ENCODE measurements at places on chromosomes 12 and 14. TPM values are rescaled to one million over a fixed set of nuclear protein-coding genes. Genes with fewer than 3 reads are reported as not detected.

DNA sequence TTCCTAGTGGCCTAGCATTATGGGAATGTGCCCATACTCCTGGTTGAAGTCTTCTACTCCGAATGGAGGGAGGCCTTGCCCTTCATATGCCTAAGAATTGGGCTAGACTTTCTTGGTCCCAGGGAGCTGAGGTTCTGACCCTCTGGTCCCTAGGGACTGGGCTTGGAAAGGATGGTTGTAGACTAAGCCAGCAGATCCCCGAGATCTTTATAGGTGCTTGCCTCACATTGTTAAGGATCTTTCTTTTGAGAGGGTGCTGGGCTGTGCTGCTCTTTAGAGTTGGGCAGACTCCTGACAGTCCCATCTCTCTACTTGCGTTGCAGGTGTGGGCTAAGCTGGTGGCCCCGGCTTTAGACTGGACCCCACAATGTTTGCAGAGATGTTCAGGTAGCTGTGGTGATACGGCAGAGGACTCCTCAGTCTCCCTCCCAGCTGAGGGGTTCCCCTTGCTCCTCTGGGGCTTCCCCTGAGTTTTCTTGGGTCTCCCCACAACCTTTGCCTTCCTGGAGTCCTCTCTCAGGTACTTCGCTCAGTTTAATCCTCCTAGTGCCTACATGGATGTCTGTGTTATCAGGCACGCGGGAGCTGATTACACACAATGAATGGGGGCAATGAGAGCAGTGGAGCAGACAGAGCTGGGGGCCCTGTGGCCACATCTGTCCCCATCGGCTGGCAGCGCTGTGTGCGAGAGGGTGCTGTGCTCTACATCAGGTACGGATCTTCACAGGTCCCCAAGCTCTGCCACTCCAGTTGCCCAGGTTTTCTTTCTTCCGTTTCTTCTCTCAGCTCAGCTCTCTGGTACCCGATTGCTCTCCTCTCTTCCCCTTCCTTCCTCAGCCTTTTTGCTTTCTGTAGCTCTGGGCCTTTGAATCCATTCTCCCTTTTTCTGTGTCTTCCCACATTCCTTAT, 1.3 kb downstream of the MBD6 start:
- peaks cover 44% of the 10 kb centered on the region for H3K36me3 ChIP-seq
- H3K27me3 ChIP-seq = no peaks in the 10 kb centered on the region
- H3K4me1 ChIP-seq = peaks cover 49% of the 10 kb centered on the region
- no peak for DNase-seq

DNA sequence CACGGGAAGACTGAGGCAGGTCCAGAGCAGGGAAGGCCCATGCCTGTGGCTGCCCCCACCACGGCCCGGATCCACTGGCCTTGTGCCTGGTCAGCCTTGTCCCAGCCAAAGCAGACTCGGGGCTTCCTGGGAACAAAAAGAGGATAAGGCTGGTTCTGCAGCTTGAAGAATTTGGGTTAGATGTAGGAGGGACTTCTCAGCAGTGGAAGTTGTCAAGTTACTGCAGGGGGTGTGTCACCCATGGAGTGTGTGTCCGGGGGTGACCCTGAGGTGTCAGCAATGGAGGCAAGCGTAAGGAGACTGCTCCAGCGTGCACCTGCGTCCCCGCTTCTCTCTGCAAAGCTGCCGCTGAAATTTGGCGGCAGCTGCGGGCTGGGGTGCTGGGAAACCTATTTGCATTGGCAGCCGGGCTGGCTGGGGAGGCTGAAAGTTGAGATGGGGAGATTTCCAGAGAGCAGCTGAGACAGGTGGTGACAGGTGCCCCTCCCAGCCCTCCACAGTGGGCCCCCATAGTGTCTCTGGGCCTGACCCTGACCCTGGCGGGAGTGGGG, 12.5 kb upstream of the TNFAIP2 start:
- no peak overlapping the region for H3K27ac ChIP-seq
- H3K4me3 ChIP-seq = no peak overlapping the region
- H3K36me3 ChIP-seq = no peaks in the 10 kb centered on the region
- H3K4me1 ChIP-seq = peaks cover 5% of the 10 kb centered on the region

DNA sequence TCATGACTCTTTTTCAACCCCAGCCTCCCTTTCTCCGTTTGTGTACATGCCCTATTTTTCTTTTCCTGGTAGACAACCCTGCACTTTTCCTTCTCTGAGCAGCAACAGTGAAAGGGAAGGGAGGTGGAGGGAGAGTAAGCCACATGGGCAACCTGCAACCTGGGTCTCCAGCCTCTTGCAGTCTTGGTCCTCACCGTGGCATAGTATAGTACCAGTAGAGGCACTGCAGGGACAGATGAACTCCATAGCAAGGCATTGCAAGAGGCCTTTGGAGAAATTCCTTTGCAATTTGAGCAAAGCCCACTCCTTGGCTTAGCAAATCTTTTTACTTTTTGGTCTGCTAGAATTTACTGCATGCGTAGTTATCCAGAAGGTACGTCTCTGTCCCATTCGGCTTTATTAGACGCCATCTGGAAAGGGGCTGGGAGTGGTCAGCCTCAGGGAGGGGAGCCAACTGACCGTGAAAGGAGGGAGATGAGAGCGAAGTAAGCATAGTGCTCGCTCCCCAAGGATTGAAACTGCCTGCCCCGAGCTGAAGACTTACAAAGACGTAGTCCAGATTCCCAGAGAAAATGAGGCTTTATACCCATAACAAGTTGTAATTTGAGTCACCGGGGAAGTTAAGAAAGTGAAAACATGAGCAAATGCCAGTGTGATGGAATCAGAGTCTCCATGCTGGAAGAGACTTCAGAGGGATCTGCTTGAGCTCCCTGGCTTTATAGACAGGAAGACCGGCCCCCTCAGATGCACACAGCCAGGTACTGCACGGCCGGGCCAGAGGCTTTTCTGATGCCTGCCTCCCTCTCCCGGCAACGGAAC, 332.0 kb downstream of the CACNA1C start:
- DNase-seq = no peak
- H3K36me3 ChIP-seq = no peaks in the 10 kb centered on the region
- no peak overlapping the region for H3K4me3 ChIP-seq
- no peaks in the 10 kb centered on the region for H3K4me1 ChIP-seq
- peaks cover 4% of the 10 kb centered on the region for H3K27me3 ChIP-seq

DNA sequence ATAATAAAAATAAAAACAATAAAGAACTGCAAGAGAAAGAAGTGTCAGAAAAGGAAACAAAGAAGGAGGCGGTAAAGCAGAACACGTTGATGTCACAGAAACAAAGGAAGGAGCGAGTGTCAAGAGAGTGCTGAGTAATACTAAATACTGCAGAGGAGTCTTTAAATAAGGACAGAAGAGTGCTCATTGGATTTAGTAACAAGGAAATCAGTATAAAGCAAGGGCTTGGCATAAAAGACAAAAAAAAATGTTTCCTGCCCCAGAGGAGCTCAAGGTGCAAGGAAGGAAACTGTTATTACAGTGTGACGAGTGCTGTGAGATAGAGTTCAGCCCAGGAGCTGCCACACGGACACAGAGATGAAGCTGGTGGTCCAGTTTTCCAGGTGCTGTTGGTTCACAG, 8.4 kb upstream of the TUBA1A start:
- no peaks in the 10 kb centered on the region for H3K36me3 ChIP-seq
- DNase-seq = no peak
- H3K4me1 ChIP-seq = peaks cover 14% of the 10 kb centered on the region
- no peak overlapping the region for H3K4me3 ChIP-seq

Gene MYF6
- not detected for total RNA-seq

GRCh38 chr12:52633383-52633782, 15.0 kb upstream of the KRT73 start:
- peaks cover 4% of the 10 kb centered on the region for H3K36me3 ChIP-seq
- no peak overlapping the region for H3K4me3 ChIP-seq
- peaks cover 70% of the 10 kb centered on the region for H3K4me1 ChIP-seq
- peak overlapping the region; percentile 80 for H3K27ac ChIP-seq

- DNase-seq = no peak
- no peak overlapping the region for H3K27ac ChIP-seq
- no peaks in the 10 kb centered on the region for H3K4me1 ChIP-seq
- H3K4me3 ChIP-seq = no peak overlapping the region
- H3K36me3 ChIP-seq = no peaks in the 10 kb centered on the region
- H3K27me3 ChIP-seq = peaks cover 57% of the 10 kb centered on the region
Measured at GRCh38 chr12:1517007-1517406, 77.4 kb downstream of the FBXL14 start.

Gene LRP1-AS
- total RNA-seq = not detected

Gene KRT85
- total RNA-seq = not detected

DNA sequence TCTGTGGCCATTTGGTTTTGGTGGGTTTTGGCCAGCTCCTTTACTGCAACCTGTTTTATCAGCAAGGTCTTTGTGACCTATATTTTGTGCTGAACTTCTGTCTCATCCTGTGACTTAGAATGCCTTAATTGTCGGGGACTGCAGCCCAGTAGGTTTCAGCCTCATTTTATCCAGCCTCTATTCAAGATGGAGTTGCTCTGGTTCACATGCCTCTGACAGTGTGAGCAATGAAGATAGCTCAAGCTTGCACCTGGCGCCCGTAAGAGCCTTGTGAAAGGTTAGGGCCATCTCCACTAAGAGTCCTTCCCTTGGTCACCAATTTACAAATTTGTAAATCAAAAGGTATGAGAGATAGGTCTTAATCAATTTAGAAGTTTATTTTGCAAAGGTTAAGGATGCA, 19.4 kb downstream of the SLCO1B3 start:
- no peaks in the 10 kb centered on the region for H3K27me3 ChIP-seq
- H3K4me3 ChIP-seq = no peak overlapping the region
- DNase-seq = no peak
- no peak overlapping the region for H3K27ac ChIP-seq

DNA sequence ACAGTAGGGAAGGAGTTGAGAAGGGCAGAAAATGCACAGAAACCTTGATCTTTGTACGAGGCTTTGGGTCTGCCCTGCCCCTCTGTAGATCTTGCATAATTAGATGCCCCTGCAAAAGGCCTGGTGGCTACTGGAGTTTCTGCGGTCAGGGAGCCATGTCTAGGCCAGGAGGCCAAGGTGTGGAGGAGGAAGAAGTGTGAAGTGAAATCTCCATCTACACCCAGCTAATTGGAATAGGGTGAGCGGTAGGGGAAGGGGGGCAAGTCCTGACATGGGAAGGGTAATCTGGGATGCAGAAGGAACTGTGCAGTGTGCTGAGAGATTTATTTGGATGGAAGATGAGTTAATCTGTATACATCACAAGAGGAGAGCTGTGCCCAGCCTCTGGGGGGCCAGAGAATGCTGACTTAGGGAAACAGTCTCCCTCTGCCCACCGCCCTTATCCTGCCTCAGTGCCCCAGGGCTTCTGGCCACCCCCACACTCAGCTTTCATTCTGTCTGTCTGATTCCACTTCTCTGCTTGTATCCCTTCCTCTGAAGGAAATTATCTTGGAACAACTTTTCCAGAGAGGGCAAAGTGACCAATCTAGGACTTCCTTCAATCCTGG, 5.4 kb downstream of the CYP27B1 start:
- no peak overlapping the region for H3K4me3 ChIP-seq
- H3K4me1 ChIP-seq = peaks cover 35% of the 10 kb centered on the region
- H3K27me3 ChIP-seq = peaks cover 10% of the 10 kb centered on the region

GRCh38 chr12:87848248-87848868, 180.8 kb downstream of the C12orf50 start:
- H3K27me3 ChIP-seq = peaks cover 2% of the 10 kb centered on the region
- H3K36me3 ChIP-seq = no peaks in the 10 kb centered on the region
- no peak overlapping the region for H3K4me3 ChIP-seq
- H3K27ac ChIP-seq = no peak overlapping the region
- DNase-seq = peak; percentile 22

DNA sequence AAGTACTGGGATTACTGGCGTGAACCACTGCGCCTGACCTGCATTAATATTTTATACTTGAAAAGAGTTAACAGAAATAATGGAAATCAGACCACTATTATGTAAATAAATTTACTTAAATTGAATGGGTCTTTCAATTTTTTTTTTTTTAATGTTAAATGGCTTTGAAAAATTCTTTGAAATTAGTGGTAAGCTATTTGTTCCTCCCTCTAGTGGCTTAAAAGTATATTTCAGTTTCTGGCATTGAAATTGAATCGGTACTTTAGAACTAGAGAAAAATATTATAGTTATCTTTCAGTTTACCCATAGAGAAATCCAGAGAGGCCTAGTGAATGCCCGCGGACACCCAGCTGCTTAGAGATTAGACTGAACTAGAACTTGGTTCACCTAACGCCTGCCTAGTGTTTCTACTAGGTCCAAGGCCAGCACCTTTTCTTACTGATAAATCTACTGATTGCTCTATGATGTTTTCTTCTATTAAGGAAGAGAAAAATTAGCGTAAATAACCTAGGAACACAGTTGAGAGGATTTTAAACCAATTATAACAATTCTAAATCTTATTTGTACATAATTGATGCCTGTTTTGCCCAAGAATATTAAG, 106.5 kb downstream of the EML1 start:
- no peak overlapping the region for H3K27ac ChIP-seq
- H3K4me3 ChIP-seq = no peak overlapping the region
- DNase-seq = no peak
- peaks cover 2% of the 10 kb centered on the region for H3K27me3 ChIP-seq
- H3K36me3 ChIP-seq = no peaks in the 10 kb centered on the region
- no peaks in the 10 kb centered on the region for H3K4me1 ChIP-seq

Gene KLRC2
- 1.6 TPM for total RNA-seq

GRCh38 chr14:53620890-53621289, 335.7 kb downstream of the BMP4 start:
- no peak for DNase-seq
- H3K27ac ChIP-seq = no peak overlapping the region
- no peaks in the 10 kb centered on the region for H3K36me3 ChIP-seq
- no peaks in the 10 kb centered on the region for H3K4me1 ChIP-seq
- H3K27me3 ChIP-seq = no peaks in the 10 kb centered on the region

Gene CISTR
- not detected for total RNA-seq

GRCh38 chr14:23513005-23513817, 38.4 kb downstream of the ZFHX2 start:
- H3K4me1 ChIP-seq = peaks cover 9% of the 10 kb centered on the region
- no peaks in the 10 kb centered on the region for H3K27me3 ChIP-seq
- peak overlapping the region; percentile 21 for H3K27ac ChIP-seq
- no peaks in the 10 kb centered on the region for H3K36me3 ChIP-seq

Gene HOXC9
- not detected for total RNA-seq

DNA sequence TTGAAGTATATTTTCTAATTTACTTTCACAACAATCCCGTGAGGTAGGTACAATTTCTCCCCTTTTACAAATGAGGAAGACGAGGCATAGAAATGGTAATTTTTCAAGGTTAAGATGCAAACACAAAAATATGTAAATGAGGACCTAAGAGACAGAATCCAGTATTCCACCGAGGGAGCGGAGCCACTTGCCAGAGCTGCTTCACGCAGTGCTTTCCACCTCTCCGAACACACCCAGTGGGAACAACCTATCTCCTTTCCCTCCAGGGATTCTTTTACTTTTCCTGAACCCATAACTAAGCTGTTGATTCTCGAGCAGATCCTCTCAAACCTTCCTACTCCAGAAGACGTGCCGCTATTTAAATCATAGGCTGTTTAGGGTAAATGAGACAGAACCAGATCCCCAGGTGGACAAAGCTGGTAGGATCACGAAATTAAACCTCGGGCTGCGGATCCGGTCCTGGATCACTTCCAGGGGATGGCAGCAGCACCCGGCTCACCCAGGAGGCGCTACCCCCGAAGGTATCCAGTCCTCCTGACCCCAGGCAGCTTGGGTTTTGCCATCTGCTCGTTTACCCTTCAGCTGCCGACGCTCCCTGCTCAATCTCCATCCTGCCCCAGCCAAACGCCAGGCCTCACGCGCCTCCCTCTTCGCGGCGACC, 1.5 kb downstream of the DDHD1 start:
- peak; percentile 67 for DNase-seq
- H3K27ac ChIP-seq = peak overlapping the region; percentile 98
- H3K4me1 ChIP-seq = peaks cover 58% of the 10 kb centered on the region
- peak overlapping the region; percentile 99 for H3K4me3 ChIP-seq
- peaks cover 39% of the 10 kb centered on the region for H3K36me3 ChIP-seq
- H3K27me3 ChIP-seq = no peaks in the 10 kb centered on the region

- H3K36me3 ChIP-seq = peaks cover 38% of the 10 kb centered on the region
- no peak overlapping the region for H3K4me3 ChIP-seq
- DNase-seq = peak; percentile 87
- H3K27me3 ChIP-seq = no peaks in the 10 kb centered on the region
- peaks cover 5% of the 10 kb centered on the region for H3K4me1 ChIP-seq
- H3K27ac ChIP-seq = no peak overlapping the region
Measured at GRCh38 chr12:6336889-6337853, 4.7 kb downstream of the TNFRSF1A start.

All from activated CD8-positive, alpha-beta T cell treated with anti-CD3 and anti-CD28 coated beads, Interleukin-2, amount 10 ng/mL, durations not matched to agents 7 days and 5 days (primary cell).